ENCODE measurements at places on chromosomes 13 and 19.

DNA sequence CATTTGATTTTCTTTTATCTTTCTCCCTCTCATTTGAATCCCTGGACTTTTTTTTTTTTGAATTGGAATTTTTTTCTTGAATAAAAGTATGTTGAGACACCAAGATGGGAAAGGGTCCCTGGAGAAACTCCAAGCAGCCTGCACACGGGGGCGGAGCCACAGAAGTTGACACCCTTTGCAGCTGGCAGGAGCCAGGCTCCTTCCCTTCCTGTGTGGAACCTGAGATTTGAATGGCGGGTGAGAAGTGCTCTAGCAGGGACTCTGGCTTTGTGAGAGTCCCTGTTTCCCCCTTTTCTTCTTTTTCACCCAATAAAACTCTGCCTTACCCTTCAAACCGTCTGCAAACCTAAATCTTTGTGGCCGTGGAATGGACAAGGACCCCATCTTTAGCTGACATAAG is 1381.0 kb upstream of the MIR17HG start:
- DNase-seq, result no peak

- no peak for DNase-seq
These were observed 38.0 kb downstream of the PHF11 start for GRCh38 chr13:49533591-49534269.

GRCh38 chr13:67351909-67352308 is 121.8 kb upstream of the PCDH9 start:
- DNase-seq, result no peak

DNA sequence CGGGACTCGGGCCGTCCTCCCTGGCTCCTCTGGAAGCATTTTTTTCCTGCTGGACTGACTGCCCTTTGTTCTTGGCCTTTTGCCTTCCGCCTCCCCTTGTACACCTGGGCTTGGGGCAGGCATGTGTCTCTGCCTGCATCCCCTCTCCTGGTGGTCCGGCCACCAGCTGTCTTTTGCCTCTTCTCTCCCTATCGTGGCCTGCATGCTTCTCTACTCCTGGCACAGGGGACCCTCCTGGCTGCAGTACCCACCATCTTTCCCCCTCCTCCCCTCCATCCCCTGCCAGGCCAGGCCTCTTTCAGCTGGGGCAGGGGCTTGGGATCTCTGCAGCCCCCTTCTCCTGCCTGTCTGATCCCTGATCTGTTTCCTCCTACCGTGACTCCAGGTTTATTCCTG is 12.1 kb downstream of the WTIP start:
- no peak for DNase-seq

All from CD4-positive, alpha-beta T cell treated with Interleukin-4 for 1 hour (primary cell).